ENCODE measurements at places on chromosomes 5 and 9.

GRCh38 chr5:119079318-119079921 is 8.5 kb downstream of the DMXL1 start:
- DNase-seq = peak; percentile 37

DNA sequence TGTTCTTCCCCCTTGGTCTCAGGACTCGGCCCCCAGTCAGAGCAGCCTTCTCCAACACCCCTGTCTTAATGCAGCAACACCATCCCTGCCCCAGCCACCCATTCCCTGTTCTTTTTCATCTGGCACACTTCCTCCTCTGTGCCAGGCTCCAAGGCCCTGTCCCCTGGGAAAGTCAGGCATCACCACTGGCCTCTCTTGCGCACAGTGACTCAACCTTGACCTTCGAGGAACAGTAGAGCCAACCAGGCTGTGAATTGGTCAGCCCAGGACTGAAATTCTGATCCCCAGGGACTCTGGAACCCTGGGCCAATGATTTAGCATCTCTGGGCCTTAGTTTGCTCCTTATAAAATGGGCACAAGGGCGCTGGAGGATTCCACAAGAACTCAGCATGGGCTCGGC is 10.5 kb upstream of the RALGDS start:
- DNase-seq = peak; percentile 55

DNA sequence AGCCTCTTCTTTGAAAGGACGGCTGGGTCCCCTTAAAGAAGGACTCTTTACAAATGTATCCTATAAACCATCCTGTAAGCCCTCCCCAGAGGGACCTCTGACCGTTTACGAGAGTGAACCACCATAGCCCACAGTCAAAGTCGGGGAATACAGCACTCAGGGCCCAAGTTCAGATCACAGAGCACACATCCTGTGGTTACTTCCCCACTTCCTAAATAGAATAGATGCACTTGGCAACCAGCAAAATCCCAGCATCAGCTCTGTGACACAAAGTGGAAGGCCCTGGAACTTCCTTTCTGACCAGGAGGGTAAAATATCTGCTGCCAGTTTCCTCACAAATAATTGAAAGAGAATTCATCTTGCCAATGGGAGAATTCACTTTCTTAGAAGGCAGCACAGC is 6.9 kb upstream of the IGFBPL1 start:
- no peak for DNase-seq

DNA sequence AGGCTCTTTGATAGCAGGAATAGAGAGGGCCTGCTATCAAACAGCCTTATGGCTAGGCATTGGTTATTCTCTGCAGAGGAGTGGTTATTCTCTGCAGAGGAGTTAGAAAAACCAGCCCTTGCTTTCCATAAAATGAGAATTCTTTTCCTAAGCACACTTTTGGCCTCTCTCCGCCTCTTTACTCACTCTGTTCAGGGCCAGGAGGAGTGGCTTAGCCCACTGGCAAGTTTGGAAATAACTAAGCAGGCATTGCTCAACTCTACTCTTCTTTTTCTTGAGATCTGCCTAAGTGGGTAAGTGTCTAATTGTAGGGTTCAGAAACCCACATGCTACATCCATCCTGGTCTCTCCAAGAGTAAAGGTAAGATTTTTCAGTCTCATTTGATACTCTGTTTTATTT is 341.7 kb downstream of the KIAA0825 start:
- peak; percentile 39 for DNase-seq

- DNase-seq = no peak
Observed at GRCh38 chr9:81549500-81550206, 139.7 kb downstream of the TLE1 start.

DNA sequence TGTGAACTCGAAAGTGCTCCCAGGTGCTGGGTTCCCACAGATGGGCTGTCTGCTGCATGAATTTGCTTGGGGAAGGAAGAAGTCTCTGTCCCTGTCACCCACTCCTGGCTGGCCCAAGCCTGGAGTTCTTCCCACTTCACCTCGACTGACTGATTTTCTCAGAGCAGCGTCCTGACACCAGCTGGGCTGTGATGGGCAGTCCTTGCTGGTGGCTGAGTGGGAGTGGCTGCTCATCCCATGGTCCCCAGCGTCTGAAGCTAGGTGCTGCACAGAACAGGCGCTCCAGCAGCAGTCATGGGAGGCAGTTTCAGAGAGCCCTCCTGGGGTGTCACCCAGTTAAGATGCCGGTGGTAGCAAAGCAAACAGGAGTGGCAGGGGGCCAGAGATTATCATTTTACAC is 10.1 kb upstream of the NEURL1B start:
- no peak for DNase-seq

GRCh38 chr5:146726891-146727290 is 151.7 kb downstream of the PPP2R2B start:
- DNase-seq = no peak

DNA sequence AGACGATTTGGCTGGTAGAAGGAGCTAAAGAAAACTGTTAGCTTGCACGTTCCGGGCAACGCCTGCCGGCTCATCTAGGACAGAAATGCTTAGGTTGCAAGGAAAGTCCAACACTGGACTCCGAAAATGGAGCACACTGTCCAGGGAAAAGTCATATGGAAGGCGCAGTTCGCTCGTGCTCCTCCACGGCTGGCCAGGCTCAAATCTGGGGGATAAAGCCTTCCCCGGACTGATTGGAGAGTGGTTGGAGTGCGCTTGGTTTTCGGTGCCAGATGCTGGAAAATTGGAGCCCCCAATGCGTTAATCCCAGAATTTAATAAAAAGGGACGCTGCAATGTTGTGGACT is 955 bp downstream of the CDH6 start:
- no peak for DNase-seq

DNA sequence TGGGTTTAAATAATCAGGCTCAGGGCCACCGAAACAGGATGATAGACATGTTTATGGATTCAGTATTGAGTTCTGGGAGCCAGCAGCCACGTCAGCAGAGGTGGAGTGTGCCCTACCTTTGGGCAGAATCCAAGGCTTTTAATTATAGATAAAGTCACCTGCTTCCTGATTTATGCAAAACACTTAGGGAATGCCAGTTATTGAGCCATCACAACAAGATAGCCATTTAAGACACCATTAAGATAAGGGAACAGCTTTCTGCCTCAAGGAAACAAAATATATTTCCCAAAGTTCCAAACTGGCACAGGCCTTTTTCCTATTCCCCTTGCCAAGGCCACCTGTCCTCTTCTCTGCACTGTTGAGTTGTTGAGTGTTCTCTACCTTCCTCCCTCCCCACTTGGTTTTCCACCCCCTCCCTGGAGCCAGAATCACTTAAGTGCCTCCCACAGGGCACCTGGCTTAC is 2.4 kb downstream of the CCL28 start:
- DNase-seq = no peak

DNA sequence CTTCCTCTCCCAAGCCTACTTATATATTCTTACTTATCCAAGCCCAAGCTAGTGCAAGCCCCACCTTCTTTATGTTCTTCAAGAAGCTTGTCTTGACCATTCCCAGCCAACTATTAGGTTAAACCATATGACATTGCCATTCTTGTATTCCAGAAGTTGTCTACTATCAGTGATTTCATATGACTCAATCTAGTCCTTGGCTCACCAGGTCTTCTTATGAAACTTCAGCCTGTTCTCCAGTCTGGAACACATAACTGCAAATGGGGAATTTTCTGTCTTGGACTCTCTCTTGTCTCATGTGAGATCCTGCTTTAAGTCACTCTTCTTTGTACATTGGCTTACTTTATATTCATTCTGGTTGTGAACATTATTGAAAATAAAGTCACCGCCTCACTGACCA is 130.7 kb downstream of the TTLL11 start:
- peak; percentile 40 for DNase-seq

DNA sequence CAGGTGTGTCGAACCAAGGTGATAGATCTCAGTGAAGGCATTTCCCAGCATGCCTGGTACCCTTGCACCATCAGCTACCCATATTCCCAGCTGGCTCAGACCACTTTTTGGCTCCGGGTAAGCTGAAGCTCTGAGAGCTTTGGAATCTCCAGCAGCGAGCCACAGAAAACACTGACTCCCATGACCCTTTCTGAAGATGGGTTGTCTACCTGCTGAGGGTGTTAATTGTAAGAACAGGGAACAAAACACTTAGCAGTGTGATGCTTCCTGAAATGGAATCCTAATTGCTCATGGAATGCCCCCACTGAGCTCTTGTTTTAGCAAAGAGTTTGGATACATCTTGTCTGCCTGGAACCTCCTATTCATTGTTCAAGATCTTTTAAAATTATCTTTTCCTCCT is 177.7 kb downstream of the PAPPA start:
- no peak for DNase-seq

DNA sequence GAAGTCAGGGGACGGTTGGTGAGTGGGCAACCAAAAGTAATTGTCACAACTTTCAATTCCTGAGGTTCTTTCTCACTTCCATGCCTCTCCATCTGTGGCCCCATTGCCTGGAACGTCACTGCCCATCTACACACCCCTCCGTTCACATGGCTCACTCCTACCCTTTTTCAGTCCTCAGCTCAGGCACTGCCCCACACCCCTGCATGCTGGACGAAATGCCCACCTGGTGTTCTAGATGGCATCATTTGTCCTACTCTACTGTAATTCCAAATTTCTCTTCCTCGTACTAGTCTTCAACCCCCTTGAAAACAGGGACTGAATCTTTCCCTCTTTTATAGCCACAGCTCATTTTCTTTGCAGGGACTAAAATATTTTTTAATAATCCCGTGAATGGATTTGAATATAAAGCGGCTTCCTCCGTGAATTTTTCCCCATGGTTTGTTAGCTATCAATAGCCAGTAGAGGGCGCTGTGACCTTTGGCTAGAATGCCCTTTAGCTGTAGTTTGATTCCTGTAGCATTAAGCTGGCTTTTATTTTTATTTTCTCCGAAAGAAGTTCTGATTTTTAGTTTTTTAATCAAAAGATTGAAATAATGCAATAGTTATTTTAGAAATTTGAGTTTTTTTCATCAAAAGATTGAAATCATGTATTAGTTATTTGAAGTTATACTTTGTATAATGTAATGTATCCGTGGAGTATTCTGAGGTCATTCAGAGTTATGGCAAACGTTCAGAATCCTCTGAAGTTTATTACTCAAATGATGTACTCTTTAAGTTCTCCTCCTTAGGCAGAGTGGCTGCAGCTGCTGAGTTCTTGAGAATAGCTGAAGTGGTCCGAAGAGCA is 232.1 kb downstream of the SH3GL2 start:
- DNase-seq = peak; percentile 65

GRCh38 chr5:117881426-117882230 is 1106.7 kb downstream of the DTWD2 start:
- no peak for DNase-seq

DNA sequence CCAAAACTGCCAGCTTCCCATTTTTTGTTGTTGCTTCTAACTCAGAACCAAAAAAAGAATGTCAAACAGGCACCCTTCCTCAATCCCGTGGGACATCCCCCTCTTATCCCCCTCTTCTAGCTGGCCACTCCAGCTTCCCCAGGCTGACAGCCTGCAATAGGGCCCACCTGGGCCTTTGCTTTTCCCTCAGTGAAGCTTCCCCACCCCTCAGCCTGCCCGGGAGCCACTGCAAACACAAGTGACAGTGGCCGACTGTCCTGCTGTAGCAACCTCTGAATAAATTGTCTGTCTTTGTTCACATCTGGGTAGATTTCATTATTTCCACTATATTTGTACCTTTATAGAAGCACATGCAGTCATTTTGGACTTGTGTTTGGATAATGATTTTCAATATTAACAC is 245.3 kb downstream of the GADD45G start:
- no peak for DNase-seq

- DNase-seq = peak; percentile 28
Observed at GRCh38 chr5:176596689-176597416, 13.1 kb downstream of the GPRIN1 start.

DNA sequence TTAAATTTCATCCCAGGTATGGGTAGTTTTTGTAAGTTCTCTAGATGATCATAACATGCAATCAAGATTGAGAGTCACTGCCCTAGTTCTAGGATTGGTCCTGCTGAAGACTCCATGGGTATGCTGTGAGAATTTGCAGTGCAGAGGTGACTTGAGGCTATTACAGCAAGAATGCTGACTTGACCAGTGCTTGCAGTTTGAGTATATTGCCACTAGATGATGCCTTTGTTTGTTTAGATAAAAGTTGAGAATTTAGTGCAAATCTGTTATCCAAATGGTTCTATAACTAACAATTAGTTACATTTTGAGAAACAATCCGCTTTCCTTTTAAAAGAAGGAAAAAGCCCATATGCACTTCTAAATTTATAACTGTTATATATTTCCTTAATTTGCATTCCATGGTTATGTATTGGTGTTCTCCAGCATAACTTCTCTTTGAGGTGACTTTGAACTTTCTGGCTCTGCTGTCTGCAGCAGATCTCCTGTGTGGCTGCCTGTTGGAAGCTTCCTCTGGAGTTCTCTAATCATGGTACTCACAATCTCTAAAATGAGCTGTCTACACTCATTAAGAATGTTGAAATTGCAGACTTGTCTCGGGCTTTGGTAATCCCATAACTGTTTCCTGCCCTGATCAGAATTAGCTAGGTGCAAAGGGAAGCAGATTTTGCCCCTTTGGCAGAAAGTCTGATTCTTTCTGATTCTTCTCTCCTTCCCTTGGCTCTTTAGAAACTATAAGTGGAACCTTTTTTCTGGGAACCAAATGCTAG is 24.9 kb downstream of the MELK start:
- DNase-seq = peak; percentile 74

DNA sequence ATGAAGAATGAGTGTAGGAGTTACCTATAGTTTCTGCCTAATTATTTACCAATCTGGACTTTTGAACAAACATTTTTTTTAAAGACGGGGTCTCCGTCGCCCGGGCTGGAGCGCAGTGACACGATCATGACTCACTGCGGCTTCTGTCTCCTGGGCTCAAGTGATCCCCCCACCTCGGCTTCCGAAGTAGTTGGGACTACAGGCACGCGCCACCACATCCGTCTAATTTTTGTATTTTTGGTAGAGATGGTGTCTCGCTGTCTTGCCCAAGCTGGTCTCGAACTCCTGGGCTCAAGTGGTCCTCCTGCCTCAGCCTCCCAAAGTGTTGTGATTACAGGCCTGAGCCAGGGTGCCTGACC is 1.5 kb downstream of the CTNNA1 start:
- no peak for DNase-seq

DNA sequence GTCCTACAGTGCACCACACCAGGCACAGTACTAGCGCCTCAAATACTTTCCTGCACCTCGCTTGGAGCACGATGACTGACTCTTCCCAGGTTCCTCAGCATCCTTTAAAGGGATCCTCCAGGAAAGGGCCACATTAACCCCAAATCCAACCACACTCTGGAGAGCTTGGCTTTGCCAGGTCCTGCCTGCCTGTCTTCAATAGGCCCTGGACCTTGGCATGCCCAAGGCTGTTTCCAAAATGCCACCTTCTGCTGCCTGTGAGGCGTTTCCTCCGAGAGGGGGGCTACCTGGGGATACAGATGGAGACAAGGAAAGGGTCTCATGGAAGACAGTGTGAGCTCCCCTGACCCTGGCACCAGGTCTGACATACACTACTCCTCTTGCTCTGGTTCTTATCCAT is 169.9 kb downstream of the DAB2IP start:
- no peak for DNase-seq
